ENCODE measurements at places on chromosomes 2 and 18.

- no peak for DNase-seq
Measured at GRCh38 chr2:88658326-88658725, 31.1 kb upstream of the EIF2AK3 start.

DNA sequence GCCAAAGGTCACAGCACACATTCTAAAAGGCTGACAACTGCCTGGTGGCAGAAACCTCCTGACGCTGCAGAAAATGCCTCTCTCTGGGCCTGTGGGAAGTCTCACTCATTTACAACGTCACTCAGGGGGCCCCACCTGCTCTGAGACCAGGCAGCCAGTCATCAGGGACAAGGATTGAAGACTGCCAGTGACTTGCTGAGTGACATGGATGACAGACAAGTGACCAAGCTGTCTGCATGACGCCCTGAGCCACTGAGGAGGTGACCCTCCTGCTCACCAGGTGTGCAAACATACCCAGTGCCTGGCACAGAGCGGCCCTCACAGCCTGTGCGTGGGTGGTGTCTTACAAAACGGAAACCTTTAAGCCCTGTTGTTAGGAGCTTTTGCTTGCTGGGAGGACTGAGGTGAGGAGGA lies 392.4 kb downstream of the TNS1 start:
- no peak for DNase-seq

- DNase-seq: no peak
Measured at GRCh38 chr18:50045126-50045525, 149.8 kb downstream of the MYO5B start.

DNA sequence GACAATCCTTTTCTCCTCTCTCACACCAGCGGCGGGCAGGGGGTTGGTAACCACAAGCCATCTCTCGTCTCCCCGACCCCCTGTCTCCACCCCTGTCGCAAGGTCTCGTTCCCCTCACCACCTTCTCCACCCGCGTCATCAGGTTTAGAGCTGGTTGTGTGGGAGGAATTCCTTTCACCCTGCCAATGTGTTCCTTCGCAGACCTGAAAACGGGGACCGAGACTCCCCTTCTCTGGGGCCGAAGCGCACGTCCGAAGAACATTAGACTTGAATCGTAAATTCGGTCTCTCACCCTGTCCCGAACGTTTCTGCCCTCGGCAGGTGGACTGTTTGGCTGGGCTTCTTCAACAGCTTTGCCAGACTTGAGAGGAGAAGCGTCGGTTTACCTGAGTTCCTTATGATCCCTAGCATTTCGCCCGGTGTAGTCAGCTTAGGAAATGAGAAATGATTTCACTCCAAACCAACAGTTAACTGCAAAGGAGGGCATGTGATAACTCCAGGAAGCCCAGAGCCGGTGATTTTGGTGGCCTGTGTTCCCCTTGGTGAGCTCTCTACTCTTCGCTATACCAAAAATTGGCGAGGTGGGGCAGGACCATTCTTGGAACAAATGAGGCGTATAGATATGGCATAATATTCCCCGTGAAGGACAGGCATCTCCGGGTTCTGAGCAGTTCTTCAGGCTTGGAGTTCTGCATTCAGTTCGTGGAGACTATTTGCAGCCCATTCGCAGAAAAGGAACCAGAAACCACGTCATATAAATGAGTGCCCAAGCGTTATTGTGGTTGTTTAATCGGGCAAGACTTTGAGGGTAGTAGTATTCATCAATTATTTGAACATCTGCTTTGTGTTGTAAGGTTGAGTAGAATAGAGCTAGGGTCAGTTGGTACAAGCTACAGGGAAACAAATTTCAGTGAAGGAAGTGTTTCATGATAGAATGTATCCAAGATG lies 694 bp downstream of the CFAP36 start:
- DNase-seq: no peak

- no peak for DNase-seq
Measured at GRCh38 chr2:219772103-219772635, 144.7 kb downstream of the SLC4A3 start.
